ENCODE measurements at places on chromosomes 4 and X. TPM values are rescaled to one million over a fixed set of nuclear protein-coding genes. Genes with fewer than 3 reads are reported as not detected.

FMR1NB gene
- total RNA-seq, result not detected

ZNF275 gene
- total RNA-seq, result 14.2 TPM

CXCL3 gene
- total RNA-seq, result 1.5 TPM

PRDM8 gene
- total RNA-seq, result 4.9 TPM

CYBB gene
- not detected for total RNA-seq

ENOX2 gene
- total RNA-seq, result 9.7 TPM

SAGE1 gene
- total RNA-seq, result not detected

FAM47A gene
- not detected for total RNA-seq

Data from smooth muscle cell of the pulmonary artery (primary cell).